ENCODE measurements at places on chromosomes 11 and 22.

- no peak for DNase-seq
These were observed 11.0 kb downstream of the CDC45 start for GRCh38 chr22:19490628-19491230.

DNA sequence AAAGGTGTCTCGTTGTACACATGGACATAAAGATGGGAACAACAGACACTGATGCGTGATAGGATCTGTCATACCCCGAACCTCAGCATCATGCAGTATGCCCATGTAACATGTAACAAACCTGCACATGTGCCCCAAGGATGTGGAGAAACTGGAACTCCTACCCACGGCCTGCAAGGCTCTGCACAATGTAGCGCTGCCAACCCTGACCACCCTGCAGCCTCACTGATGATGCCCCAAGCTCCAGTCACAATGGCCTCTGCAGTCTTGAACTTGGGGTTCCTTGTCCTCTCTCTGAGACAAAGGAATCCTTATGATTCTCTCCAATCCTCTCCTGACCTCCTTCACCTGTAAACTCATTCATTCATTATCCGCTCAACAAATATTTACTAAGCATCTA is 14.2 kb downstream of the LMO1 start:
- no peak for DNase-seq

- peak; percentile 54 for DNase-seq
These were observed 33.8 kb upstream of the DKK3 start for GRCh38 chr11:12042215-12042676.

GRCh38 chr11:2833051-2833715 is 52.4 kb downstream of the CDKN1C start:
- no peak for DNase-seq

GRCh38 chr22:37412495-37413250 is 14.6 kb downstream of the ELFN2 start:
- DNase-seq: no peak

Measured in HepG2 (cell line).